Non-pigmented ciliary epithelial cell (primary cell): ENCODE measurements at places on chromosomes 6 and 20.
A peak's percentile ranks its signal among the peaks of the same experiment; 100 is the strongest.

DNA sequence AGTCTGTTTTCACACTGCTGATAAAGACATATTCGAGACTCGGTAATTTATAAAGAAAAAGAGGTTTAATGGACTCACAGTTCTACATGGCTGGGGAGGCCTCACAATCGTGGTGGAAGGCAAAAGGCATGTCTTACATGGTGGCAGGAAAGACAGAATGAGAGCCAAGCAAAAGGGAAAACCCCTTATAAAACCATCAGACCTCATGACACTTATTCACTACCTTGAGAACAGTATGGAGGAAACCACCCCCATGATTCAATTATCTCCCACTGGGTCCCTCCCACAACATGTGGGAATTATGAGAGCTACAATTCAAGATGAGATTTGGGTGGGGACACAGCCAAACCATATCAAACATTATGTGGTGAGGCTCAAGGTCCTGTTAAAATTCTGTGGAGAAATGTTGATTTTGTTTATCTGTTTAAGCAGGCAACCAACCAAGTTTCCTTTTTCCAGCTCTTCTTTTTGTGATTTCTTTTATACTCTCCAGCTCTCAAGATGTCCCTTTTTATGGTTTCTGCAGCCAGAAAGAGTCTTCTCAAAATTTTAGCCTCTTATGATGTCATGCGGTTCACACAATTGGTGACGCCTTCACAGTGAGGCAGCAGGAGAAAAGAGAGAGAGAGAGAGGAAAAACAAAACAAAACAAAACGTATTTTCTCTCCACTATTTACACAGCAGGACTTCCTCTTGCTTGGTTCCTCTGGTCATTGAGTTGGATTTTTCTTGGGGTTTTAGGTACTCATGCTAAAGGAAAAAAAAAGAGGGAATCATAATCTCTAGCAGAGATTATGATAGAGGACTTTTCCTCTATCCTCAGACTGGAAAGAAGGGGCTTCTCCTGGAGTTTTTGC, 18.0 kb downstream of the AIG1 start:
- no peak for DNase-seq

GRCh38 chr6:125533710-125534397, 215.6 kb upstream of the HEY2 start:
- no peak for DNase-seq

DNA sequence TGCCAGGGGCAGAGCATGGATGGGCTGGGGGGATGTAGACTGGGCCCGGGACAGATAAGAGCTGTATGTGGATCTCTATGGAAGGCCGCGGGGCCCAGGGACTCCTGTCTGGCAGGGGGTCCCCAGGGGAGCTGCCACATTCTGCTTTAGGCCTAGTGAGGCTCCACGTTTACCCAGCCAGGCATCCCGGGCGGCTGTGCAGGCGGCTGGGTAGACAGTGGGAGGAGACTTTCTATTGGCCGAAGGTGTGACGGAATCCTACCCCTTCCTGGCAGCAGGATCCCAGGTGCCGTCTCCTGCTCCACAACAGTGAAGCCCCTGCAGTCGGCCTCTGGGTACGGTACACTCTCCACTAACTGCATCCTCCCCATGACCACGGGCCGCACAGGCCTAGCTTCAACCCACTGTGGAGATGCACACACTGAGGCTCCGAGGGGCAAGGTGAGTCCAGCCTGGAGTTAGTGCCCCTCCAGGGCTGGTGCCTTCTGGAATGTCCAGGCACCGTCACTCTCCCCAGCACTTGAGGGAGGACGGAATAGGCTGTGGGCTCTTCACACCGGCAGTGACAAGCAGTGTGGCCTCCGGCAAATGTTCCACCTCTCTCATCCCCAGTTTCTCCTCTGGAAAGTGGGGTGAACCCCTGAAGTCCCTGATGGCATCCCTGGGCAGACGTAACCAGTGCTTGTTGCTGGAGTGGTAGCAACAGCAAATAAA, 36.8 kb upstream of the ZBP1 start:
- DNase-seq = no peak

GRCh38 chr6:112522587-112522986, 175.5 kb downstream of the RFPL4B start:
- no peak for DNase-seq

DNA sequence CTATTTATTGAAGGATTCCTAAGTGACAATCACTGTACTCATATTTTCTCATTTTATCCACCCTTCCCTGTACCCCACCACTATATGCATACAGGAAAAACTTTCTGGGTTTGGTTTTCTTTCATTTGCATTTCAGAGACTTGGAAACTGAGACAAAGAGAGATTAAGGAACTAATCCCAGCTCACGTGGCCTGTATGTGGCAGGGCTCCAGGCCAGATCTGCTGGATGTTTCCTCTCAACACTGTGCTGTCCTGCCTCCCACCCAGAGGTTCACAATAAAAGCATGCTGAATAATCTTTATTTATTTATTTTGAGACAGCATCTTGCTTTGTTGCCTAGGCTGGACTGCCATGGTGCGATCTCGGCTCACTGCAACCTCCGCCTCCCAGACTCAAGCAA, 50.2 kb downstream of the CEP162 start:
- no peak for DNase-seq

GRCh38 chr20:25058051-25058846, at the start of gene ACSS1:
TSS of gene ACSS1 (minus strand) at chr20:25058139. CDS start at chr20:25058102, 37 bp downstream.
- no peak for DNase-seq

GRCh38 chr6:138434925-138435324, 30.9 kb downstream of the HEBP2 start:
- no peak for DNase-seq

DNA sequence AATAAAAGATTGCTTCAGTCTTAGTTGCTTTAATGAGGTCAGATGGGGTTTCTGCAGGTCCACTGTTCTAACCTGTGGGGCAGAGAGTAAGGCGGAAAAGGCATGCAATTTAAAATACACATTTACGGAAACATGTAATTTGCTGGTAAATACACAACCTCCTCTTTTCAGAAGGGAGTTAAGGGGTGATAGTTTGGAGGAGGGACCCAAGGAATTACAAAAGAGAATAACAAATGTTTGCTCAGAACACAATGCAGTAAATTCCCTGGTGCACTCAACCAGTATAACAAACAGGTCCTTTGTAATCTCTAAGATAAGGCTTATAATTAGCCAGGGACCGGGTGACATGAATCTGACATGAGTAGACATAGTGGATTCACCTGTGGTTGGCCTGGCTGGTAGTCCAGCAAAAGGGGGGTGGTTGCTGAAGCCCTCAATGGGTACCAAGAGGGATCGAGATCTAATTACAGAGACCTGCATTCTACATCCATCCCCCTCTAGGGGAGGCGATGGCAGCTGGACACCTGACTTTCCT, 295.1 kb downstream of the PHACTR1 start:
- no peak for DNase-seq

DNA sequence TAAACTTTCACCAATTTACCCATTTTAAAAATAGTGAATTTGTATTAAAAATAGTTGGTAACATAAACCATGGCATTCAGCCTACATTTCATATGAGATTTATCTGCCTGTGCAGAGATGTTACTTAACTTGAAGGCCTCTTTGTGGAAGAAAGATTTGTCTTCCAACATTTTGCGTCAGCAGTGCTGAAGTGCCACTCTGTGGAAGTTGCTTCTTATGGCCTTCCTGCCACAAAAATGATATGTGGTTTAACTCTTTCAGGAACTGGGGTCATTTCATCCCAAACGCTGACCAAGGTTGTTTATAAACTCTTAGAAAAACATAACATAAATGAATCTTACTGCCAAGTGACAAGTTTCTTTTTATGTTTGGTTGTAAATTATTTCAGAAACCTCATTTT, 246.8 kb downstream of the ARID1B start:
- no peak for DNase-seq

DNA sequence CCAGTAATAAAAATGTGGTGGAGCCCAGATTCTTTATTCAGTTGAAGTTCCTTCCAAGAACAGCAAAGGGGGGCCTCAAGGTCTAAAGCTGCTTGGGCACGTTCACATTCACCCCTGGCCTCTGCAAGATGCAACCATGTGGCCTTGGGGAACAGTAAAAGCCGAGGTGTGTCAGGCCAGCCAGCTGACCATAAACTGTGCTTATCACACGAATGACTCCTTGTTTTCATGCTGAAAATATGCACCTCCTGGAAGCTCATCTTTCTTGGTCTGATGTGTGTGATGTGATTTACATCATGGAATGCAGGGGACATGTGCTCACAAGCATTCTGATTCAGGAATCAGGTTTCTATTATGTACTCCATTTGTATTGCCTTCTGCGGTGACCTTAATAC, 211.6 kb upstream of the MARCKS start:
- DNase-seq = peak; percentile 94

- no peak for DNase-seq
These were observed 97.9 kb upstream of the SNX9 start for GRCh38 chr6:157724960-157725741.

- DNase-seq = no peak
These were observed 36.8 kb upstream of the CLDN20 start for GRCh38 chr6:155227046-155227445.

DNA sequence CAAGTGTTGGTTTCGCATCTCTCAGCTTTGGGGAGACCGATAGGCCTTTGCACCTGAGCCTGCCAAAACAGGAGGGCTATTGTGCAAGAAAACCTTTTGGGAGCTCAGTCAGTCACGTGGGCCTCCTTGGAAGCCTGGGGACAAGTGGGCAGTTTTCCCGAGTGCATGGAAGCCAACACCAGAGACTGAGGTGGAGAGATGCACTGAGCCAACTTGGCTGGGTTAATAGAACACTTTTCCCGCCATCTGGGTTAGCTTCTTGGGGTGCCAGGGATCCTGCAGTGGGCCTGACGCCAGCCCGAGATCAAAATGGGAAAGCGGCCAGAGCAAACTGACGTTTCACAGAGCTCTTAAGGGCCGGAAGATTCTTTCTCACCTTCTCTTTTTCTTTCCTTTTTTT, 2.8 kb upstream of the OOEP start:
- no peak for DNase-seq

- no peak for DNase-seq
These were observed 50.6 kb upstream of the SLC32A1 start for GRCh38 chr20:38673725-38674091.

DNA sequence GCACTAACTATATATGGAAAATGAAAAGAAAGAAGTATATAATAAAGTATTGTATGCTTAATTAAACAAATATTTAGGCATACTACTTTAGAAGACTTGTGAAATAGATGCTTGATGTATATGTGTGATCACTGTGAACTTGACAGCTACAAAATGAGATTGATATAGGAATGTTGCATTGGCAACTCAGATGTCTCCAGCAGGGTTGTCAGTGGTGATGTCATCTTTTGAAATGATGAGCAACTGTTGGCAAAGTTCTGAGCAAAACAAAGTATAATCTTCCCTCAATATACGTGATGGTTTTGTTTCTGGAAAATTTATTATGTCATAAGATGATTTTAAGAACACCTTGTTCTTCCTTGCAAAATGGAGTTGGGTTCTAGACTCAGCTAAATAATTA, 133.8 kb downstream of the ARID1B start:
- no peak for DNase-seq

DNA sequence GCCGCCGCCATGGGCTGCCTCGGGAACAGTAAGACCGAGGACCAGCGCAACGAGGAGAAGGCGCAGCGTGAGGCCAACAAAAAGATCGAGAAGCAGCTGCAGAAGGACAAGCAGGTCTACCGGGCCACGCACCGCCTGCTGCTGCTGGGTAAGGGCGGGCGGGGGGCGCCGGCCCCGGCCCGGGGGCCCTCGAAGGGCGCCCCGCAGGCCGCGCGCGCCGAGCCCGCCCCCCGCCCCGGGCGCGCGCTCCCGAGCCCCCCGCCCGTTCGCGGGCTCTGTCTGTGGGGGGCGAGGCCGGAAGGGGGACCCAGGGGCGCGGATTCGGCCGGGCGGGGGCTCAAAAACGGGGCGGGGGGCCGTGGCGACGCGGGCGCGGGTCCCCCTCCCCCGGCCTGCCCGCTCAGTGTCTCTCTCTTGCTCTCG, 39.2 kb downstream of the GNAS start:
- no peak for DNase-seq

GRCh38 chr20:14989535-14990290, 652.3 kb upstream of the FLRT3 start:
- DNase-seq = no peak

DNA sequence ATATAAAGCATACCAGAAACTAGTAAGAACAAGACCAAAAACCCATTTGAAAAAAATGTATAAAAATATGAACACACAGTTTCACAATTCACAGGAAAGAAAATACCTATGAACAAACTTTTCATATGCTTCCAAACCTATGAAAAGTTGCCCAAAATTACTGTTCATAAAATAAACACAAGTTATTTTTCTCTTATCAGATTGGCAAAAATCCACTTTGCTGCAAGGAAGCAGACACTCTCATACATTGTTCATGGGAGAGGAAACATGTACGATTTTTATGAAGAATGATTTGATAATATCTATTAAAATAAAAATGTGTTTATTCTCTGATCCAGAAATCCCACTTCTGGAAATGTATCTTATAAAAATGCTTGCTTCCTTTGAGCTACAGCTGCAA, 40.0 kb upstream of the OCSTAMP start:
- DNase-seq = no peak

GRCh38 chr20:10051185-10051584, 16.4 kb downstream of the ANKEF1 start:
- DNase-seq = no peak

GRCh38 chr20:17653835-17654648, 28.0 kb downstream of the RRBP1 start:
- DNase-seq = no peak

DNA sequence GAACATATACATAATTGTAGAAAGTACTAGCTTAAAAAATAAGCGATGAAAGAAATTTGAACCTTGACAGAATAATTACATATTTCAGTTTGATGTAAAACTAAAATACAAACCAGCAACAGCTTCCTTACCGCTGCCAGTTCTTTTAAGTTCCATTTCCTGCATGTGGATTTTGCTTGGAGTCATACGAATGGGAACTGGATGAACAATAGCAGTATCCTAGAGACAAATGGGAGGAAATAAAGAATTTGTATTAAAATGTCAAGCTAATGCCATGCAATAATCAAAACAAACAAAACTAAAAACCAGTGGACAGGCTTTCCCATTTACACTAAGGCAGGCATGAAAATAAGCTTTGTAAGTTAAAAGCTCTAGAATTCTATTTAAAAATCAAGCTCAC, 67.1 kb downstream of the REPS1 start:
- DNase-seq = no peak

- no peak for DNase-seq
These were observed 19.1 kb downstream of the ANKS1A start for GRCh38 chr6:34908194-34908593.

- no peak for DNase-seq
These were observed 772 bp downstream of the HINT3 start for GRCh38 chr6:125957391-125957693.

GRCh38 chr6:144160431-144161005, 10.2 kb downstream of the STX11 start:
- no peak for DNase-seq

GRCh38 chr20:23918101-23918862, 38.7 kb upstream of the CST5 start:
- DNase-seq = no peak
